C1 segment of cervical spinal cord (tissue), 14 donors: ENCODE measurements at places on chromosomes 16 and 17.
A peak's percentile ranks its signal among the peaks of the same experiment; 100 is the strongest.

- DNase-seq = no peak
These were observed 54.2 kb downstream of the CRISPLD2 start for GRCh38 chr16:84874004-84874435.

DNA sequence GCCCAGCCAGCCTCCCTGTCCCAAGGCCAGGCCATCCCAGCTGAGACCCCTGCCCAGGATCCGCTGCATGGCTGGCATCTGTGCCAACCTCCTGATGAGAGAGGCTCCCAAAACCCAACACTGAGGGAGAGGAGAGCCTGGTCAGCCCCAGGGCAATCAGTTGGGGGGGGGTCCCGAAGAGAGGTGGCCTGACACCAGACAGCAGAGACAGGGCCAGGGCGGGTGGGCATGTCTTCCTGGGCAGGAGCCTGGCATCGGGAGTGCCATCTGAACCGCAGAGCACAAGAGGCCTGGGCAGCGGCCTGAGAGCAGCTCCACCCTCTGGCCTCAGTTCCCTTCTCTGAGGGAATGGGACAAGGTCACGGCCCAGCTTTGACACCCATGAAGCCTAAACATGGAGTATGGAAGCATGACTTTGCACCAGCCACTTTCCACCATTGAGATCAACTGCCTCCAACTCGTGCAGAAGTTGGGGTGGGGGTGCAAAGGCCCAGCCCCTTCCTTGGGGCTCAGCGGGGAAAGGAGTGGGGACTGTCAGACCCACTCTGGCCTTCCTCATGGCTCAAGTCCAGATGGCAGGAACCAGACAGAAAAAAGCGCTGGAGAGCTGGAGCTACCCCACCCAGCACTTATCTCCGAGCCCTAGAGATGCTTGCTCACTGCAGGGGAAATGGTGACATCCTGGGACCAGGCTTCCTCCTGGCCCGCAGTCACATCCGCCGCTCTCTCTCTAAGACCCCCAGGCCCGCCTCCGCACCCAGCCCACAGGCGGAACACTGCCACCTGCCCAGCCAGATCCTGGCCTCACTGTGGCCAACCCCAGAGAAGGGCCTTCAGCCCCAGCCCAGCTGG lies 9.7 kb downstream of the RHBDF2 start:
- DNase-seq = no peak

DNA sequence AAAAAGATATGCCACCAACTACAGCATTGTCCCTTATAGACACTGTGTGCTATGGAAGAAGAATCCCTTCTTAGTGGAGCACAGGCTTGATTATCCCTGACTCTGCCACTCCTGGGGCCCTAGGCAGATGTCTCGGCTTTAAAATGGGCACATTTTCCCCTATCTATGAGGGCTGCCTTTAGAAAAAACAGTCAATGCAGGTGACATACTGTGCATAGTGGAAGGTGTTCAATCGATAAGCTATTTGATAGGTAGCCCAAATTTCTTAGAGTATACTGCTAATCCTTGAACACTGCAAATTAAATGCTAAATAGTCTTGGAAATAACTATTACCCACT lies 64.4 kb downstream of the PARN start:
- no peak for DNase-seq

DNA sequence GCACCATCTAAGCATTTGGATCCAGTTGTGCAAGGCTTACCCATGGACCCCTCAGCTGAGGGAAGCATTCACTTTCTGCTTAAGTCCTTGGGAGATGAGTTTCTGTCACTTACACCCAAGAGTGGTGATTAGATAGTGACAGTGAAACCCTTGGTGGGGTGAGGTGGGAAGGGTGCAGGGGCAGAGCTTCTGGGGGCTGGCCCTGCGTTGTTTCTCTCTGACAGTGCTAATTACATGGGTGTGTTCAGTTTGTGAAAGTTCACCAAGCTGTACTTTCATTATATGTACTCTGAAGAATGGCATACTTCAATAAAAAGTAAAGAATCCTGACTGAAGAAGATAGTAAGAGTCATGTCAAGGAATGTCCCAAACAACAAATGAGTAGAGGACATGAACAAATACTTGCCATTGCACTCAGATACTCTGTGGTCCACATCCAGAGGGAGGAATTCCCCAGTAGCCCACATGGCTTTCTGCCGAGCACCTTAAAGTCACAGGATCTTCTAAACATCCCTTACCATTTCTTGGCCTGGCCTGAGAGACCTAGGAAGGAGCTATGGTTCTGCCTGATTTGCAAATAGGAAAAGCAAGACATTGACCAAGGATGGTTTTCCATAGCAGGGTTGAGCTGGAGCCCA lies 8.4 kb downstream of the CHST6 start:
- no peak for DNase-seq

DNA sequence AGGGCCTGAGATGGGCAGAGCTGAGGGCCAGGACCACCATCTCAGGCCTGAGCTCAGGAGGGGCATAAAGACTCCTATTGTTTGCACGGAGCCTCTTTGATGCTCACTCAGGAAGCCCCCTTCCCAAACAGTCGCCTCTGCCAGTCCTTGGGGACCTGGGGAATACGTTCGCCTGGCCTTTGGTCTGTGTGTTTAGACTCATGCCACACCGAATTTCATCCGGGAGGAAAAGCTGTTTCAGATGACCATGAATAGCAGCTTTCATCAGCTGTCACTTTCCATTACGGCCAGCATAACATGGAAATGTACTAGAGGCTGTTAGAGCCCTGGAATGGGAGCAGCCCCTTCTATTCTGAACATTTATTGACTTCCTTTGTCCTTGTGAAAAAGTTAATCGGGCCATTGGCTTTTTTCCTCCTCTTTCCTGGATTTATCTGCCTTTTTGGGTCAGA lies 139.0 kb downstream of the HS3ST3A1 start:
- no peak for DNase-seq

- DNase-seq = no peak
These were observed 10.7 kb downstream of the CACNA1H start for GRCh38 chr16:1163567-1164055.

DNA sequence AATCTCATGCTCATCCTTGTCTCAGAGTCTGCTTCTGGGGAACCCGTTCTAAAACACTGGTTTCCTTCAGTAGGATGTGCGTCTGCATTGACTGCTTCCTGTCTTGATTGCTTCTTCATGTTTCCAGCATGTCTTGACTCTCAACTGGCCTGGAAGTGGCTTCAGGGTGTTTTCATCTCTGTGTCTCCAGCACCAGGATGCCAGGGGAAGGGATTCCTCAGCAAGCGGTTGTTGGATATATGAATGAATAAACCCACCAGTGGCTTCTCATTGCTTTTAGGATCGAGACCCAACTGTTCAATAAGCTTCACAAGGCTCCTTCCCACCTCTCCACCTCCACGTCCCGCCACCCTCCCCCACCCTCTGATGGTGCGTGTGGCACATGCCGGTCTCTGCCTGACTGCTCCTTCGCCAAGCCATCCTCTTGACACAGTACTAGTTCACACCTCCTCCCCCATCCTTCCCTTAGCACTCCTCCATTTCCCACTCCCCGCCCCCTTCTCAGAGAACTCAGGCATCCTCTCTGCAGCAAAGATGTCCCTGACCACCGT lies 14.1 kb upstream of the TNS4 start:
- DNase-seq = no peak

DNA sequence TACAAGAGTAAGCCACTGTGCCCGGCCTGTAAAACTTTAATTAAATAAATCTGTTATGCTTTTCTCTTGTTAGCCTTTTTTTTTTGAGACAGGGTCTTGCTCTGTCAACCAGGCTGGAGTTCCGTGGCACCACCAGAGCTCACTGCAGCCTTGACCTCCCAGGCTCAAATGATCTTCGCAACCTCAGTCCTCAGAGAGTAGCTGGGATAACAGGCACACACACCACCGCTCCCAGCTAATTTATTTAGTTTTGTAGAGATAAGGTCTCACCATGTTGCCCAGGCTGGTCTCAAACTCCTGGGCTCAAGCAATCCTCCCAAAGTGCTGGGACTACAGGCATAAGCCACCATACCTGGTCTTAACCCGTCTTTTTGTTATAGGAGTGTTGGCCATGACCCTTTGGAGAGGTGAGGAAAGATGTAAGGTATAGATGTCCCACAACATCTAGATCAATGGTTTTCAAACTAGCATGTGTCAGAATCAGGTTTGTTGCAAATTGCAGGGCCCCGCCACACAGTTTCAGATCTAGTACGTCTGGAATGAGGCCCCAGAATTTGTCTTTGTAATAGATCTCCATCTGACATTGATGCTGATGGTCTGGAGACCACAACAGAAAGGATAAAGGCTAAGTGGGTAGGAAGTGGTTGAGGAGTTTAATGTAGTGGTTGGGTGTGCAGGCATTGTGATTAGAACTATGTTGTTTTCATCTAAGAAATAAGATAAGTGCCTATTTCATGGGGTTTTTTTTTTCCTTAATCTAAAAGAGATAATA lies 4.3 kb upstream of the GGA2 start:
- DNase-seq = no peak

GRCh38 chr16:177394-177822 lies 928 bp downstream of the HBA1 start:
- no peak for DNase-seq

DNA sequence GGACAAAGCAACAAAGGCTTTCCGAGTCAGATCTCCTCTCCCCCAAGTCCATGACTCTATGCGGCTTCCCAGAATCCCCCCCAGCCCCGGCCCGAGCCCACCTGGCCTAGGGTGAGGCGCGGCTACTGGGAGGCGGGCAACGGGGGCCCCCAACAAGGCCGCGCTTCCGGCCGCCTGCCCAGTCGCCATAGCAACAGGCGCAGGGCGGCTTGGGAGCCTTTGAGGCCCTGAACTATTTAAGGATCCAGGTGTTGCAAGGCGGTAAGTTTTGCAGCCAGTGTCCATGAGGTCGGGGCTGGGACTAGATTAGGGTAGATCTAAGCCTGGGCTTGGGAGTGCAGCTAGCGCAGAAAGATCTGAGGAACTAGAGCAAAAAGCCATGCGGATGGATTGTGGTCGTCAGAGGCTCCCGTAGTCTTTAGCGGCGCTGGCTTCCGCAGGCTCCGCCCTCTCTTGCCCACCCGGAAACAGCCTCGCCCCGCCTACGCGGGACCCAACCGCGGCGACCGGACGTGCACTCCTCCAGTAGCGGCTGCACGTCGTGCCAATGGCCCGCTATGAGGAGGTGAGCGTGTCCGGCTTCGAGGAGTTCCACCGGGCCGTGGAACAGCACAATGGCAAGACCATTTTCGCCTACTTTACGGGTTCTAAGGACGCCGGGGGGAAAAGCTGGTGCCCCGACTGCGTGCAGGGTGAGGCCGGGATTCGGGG lies at the start of the genes KIAA0753 and TXNDC17:
TSS of gene KIAA0753 (minus strand) at position 176 of the 711 bp plus-strand sequence. CDS start 5,608 bp downstream, outside the sequence.
TSS of gene TXNDC17 (plus strand) at position 525 of the 711 bp plus-strand sequence. CDS start at position 548, 23 bp downstream.
- peak; percentile 88 for DNase-seq

DNA sequence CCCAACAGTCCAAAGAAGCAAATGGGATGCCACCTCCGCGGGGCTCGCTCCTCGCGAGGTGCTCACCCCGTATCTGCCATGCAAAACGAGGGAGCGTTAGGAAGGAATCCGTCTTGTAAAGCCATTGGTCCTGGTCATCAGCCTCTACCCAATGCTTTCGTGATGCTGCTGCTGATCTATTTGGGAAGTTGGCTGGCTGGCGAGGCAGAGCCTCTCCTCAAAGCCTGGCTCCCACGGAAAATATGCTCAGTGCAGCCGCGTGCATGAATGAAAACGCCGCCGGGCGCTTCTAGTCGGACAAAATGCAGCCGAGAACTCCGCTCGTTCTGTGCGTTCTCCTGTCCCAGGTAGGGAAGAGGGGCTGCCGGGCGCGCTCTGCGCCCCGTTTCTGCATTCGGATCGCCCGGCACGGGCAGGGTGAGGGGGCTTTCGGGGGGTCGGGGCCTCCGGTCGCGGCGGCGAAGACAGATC lies at the start of gene CDH13:
TSS of gene CDH13 (plus strand) at position 179 of the 471 bp plus-strand sequence.
- no peak for DNase-seq

DNA sequence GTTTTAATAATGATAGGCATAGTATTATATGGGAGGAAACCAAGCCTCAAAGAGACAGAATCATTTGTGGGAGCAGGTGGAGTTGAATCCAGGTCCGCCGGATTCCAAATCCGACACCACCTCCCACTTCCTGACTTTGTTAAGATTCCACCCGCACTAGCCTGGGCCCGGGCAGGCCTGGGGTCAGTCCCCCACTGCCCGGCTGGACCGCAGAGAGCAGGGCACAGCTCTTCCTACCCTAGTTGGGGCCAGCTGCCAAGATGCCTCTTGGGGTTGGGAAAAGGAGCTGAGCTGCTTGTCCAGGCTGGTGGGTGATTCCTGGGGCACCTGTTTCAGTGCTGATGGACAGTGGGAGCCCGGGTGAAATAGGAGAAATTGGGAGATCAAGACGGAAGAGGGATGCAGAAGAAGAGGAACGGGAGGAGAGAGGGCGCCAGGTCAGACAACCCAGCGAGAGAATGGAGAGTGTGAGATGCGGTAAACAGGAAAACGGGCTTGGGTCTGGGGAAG lies 53.9 kb downstream of the OR1D5 start:
- no peak for DNase-seq

GRCh38 chr17:33639103-33639880 lies 346.2 kb upstream of the ASIC2 start:
- DNase-seq = no peak

GRCh38 chr17:38353086-38353604 lies 1.5 kb downstream of the SOCS7 start:
- DNase-seq = no peak

DNA sequence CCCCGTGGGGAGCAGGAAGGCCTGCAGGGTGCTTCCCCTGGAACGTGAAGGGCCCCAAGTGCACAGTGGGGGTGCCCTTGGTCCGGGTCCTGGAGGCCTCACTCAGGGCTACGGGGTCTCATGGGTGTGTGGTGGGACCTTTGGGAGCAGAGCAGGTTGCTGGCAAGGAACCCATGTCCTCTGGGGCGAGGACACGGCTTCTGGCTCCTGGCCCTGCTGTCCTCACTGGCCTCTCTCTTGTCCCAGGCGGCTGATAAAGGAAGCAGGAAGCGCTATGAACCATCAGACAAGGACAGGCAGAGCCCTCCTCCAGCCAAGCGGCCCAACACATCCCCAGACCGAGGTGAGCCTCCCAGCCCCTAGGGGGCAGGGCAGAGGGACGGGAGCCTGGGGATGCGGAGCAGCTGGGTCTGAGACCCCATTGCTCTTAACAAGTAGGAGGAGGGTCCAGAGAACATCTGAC lies 9.8 kb upstream of the IL17C start:
- no peak for DNase-seq

GRCh38 chr17:48892940-48893645 lies 506 bp downstream of the ATP5MC1 start:
- DNase-seq = no peak

DNA sequence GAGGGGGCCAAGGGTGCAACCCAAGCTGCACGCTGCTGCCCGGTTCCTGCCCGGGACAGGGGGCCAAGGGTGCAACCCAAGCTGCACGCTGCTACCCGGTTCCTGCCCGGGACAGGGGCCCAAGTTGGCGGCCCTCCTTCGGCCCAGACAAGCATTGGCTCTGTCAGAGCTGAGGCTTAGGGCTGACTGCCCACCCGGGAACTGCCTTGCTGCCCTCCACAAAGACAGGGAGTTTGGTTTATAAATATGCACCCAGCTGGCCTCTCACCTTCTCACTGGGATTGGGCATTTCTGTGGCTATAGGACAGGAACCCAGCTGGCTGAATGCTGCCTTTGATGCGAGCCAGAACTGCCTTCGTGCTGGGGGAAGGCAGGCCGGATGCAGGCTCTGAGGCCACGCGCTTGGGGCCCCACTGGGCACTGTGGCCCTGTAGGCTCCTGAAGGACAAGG lies 105.7 kb downstream of the IRX5 start:
- DNase-seq = no peak

GRCh38 chr16:24873028-24873427 lies 27.3 kb downstream of the SLC5A11 start:
- no peak for DNase-seq
